ENCODE measurements at places on chromosomes 5 and 9.

GRCh38 chr9:70052768-70053167 lies 9.1 kb downstream of the MAMDC2 start:
- DNase-seq = no peak

DNA sequence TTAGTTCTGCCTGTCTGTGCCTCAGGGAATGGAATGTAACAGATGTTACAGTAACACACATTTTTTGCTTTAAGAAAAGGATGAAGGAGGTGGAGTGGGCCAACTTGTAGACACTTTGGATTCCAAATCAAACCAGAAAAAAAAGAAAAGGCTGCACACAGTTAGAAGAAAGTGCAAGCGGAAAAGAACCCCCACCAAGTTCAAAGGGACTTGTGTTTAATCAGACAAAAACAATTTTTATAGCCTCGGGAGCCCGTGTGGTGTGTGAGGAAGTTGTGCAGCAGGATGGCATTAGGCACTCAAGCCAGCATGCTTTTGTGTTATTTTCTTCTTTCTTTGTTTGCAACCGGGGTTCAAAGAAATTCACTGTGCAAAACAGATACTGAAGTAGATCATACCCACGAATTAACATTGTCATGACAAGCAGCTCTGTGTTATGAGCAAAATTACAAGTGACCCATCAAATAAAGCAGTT lies 189.5 kb downstream of the SEMA5A start:
- no peak for DNase-seq

DNA sequence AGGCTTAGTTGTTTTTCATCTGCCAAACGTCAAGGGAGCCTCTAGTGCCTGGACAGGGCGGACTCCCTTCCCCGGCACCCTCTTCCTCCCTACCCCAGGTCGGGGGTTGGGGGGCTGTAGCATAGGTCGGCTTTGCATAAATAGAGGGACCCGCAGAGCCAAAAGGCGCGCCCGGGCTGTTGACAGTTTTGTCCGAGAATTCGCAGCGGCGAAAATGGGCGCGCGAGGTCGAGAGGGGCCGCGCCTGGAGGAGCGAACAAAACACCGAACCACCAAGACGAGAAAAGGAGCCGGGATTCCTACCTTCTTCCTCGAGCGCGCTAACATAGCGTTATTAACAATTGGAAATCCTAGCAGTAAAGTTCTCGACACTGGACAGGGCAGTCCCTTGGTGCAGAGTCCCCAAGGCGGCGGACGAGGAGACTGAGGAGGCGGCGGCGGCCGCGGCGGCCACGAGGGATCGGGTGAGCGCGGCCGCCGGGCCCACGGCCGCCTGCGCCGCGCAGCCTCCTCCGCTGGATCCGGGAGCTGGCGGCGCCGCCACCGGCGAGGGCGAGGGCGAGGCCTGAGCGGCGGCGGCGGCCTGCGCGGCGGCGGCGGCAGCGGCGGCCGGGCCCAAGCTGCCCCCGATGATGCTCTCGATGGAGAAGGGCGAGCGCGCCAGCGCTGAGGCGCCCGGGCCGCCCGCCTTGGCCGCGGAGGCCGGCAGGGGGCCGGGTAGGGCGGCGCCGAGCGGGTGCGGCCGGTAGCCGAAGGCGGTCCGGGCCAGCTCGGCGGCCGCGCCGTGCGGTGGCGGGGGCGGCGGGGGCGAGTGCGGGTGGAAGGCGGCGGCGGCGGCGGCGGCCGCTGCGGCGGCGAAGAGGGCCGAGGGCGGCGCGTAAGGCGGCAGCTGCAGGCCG lies 1.7 kb downstream of the FOXD1 start:
- DNase-seq = peak; percentile 71

GRCh38 chr5:123170061-123170460 lies 81.0 kb downstream of the PRDM6 start:
- DNase-seq = no peak

DNA sequence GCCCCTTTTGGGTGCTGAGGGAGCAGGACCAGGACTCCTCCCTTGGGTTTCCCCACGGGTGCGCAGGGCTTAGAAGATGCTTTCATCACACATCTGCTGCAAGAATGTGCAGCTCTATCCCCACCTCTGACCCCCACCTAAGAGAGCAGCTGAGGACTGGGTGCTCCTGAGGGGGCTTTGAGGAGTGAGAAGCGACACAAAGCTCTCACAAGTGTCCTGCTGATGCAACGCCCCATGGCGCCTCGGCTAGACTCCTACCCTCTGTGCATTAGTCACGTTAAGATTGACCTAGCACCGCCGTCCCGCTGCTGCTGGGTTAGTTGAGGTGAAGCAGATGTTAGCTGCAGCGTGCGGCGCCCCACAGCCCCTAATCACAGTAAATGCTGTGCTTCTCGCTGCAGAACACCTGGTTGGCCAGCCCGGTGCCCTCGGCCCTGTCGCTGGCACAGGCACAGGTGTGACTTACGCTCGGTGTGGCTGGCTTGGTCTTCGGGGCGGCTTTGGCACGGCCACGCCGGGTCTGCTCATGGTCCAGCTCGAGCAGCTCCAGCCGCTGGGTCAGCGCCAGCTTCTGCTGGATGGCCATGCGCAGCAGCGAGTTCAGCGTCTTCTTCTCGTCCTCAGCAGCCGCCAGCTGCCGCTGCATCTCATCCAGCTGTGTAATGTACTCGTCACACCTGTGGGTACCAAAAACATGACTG lies 45.0 kb upstream of the IPPK start:
- peak; percentile 39 for DNase-seq

DNA sequence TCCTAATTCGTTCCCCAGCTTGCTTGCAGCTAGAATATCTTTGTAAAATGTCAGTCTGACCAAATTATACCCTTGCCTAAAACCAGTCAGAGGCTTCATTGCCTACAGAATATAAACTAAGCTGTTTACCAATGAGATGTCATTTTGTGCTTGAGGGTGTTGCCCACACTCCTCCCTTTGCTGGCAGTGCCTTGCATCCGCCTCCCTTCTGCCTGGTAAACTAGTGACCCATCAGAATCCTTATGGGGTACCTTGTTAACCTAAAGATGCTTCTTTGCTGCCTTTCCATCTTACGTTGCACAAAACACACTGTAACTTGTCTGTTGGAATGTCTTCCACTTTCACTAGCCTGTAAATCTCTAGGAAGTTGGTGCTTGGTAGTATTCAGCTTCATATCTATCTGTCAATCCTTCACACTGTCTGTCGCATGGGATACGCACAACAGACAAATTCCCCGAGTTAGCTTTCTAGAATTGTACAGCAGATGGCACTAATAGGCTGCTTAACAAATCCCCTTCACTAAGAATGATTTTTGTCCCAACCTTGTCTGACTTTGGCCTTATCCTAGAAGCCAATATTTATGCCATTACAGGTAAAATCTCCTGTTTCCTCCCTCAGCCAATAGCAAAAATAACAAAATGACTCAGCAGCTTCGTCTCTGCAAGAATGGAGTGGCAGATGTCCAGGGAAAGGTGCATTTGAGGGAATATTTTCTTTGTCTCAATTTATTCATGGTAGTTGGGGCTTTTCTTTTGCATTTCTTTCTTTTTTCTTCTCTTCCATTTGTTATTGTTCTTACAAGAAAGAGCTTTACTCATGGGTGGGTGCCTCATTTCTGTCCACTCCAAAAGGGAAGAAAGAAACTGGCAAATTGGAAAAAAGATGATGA lies 3.0 kb downstream of the NUDT2 start:
- no peak for DNase-seq

Measured in endodermal cell (in vitro differentiated cells).